T-helper 17 cell (primary cell): ENCODE measurements at places on chromosomes 2 and 18.

- no peak for DNase-seq
Measured at GRCh38 chr2:105473011-105473410, 74.2 kb upstream of the FHL2 start.

DNA sequence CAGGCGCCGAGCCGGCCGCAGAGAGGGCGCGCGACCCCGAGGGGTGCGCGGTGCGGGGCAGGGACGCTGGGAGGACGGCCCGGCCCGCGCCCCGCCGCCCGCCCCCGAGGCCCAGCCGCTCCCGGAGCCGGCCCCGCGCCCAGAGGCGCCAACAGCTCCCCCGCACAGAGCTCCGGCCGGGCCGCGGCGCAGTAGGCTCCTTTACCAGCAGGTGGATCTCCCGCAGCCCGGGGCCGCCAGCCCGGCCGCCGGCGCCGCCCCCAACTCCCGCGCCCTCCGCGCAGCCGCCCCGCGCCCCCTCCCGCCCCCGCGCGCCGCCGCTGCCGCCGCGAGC lies 258 bp downstream of the MGAT4A start:
- DNase-seq, result no peak

GRCh38 chr2:133733901-133734255 lies 165.6 kb upstream of the NCKAP5 start:
- DNase-seq, result no peak

GRCh38 chr2:40546439-40547191 lies 94.7 kb upstream of the SLC8A1 start:
- no peak for DNase-seq

GRCh38 chr2:209985874-209986273 lies 16.6 kb upstream of the RPE start:
- no peak for DNase-seq

GRCh38 chr18:66497351-66497750 lies 106.5 kb downstream of the CDH19 start:
- no peak for DNase-seq
